ENCODE measurements at places on chromosomes 4 and X.

GRCh38 chrX:103791228-103791627, 14.6 kb downstream of the PLP1 start:
- no peak for DNase-seq

DNA sequence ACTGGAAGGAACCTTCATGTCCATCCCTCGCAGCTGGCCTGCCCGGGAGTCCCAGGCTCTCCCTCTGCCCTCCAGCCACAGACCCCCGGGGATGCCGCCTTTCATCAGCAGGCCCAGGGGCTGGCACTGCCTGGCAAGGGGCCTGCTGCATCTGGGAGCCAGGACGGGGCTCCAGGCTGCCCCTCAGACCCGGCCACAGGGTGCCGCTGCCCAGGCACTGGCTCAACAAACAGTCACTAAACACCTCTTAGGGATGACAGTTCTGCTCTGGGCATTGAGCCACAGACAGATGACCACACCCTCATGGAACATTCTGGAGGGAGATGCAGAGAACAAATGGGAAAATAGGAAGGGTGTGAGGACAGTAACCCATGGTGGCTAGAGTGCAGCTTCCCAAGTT, 109.3 kb downstream of the HMX1 start:
- DNase-seq: no peak

DNA sequence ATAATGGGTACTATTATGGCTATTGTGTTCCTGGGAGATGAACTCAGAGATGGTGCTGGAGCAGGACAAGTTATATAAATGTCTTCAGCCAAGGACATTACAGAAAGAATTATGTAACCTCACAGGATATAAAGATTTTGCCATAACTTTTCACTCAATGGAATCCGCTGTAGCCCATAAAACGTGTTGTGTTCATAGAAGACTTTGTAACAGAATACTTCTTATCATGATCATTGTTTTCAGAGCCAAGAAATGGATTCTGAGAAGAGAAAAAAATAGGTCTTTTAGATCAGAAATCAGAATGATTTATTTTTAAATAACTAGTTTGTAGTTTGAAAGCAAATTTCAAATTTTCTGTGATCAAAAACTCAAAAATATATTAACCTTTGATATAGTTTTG, 441.0 kb upstream of the TENM3 start:
- no peak for DNase-seq

GRCh38 chr4:133130171-133130570, 18.9 kb upstream of the PCDH10 start:
- DNase-seq: no peak

DNA sequence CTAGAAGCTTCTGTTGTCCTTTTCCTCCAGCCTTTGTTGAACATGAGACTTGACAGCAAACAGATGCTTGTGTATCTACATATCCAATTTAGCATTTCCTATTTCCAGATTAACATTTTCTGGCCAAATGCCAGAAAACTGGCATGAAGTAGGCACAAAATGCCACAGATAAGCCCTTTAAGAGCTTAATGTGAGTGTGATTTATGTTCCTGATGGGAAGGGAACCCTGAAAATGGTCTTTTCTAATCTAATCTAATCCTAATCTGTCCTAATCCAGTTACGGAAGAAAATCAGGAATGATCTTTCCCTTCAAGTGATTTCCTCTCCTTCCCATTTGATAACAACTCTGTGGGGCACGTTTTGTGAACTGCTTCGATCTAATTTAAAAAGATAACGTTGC, 133.0 kb upstream of the C1QTNF7 start:
- no peak for DNase-seq

- no peak for DNase-seq
These were observed 62.3 kb upstream of the PAGE3 start for GRCh38 chrX:55326985-55327384.
